ENCODE measurements at places on chromosomes 12 and 14. TPM values are rescaled to one million over a fixed set of nuclear protein-coding genes. Genes with fewer than 3 reads are reported as not detected.

Gene NEUROD4
- total RNA-seq = not detected

Gene TAS2R43
- total RNA-seq = 0.28 TPM

DNA sequence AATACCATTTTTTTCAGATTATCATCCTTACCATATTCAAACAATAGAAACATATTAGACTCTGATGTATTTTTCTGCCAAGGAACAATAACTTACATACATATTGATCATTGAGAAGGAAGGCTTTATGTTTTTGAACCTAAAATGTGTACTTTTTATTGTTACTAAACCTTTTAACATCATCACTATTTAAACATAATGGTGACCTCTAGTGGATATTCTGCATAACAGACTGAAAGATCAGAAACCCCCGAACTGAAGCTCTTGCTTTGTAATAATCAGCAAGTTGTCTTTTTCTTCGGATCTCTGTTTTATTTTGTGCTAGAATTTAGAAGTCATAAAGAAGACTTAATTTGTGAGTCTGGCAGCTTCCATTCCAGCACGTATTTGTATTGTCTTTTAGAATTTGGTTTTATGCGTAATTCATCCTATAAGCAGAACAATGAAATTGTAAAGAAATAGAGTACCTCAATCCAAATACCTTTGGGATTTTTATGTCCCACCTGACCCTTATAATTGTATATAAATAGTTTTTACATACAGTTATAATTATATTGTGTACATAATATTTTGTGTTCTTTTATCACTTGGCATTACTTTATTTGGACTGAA, 125.9 kb upstream of the ATF1 start:
- no peak overlapping the region for H3K4me3 ChIP-seq
- H3K27me3 ChIP-seq = no peaks in the 10 kb centered on the region
- H3K4me1 ChIP-seq = peaks cover 20% of the 10 kb centered on the region

GRCh38 chr12:102629262-102629888, 149.0 kb upstream of the IGF1 start:
- H3K4me3 ChIP-seq = no peak overlapping the region
- H3K27me3 ChIP-seq = no peaks in the 10 kb centered on the region
- H3K36me3 ChIP-seq = no peaks in the 10 kb centered on the region
- DNase-seq = no peak
- H3K27ac ChIP-seq = no peak overlapping the region

GRCh38 chr14:72549026-72549425, 344.9 kb downstream of the DPF3 start:
- H3K4me3 ChIP-seq = no peak overlapping the region
- no peak overlapping the region for H3K27ac ChIP-seq
- H3K27me3 ChIP-seq = peaks cover 64% of the 10 kb centered on the region
- no peak for DNase-seq

DNA sequence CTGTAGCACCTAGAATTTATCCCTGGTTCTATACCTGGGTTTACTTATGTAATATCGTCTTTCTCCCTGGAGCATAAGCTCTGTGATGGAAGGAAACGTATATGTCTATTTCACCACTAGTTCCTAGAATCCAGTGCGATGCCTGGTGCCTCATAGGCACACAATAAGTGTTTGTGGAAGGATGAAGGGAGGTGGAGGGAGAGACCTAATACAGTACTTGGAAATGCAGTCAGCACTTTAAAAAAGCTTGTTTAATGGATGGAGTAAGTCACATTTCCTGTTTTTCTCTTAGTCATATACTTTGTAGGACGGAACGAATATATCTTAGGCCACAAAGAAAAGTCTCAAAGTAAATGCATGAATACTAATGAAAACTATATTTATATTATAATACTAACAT, 186.5 kb upstream of the HMGA2 start:
- H3K4me3 ChIP-seq = no peak overlapping the region
- DNase-seq = no peak
- H3K36me3 ChIP-seq = no peaks in the 10 kb centered on the region

DNA sequence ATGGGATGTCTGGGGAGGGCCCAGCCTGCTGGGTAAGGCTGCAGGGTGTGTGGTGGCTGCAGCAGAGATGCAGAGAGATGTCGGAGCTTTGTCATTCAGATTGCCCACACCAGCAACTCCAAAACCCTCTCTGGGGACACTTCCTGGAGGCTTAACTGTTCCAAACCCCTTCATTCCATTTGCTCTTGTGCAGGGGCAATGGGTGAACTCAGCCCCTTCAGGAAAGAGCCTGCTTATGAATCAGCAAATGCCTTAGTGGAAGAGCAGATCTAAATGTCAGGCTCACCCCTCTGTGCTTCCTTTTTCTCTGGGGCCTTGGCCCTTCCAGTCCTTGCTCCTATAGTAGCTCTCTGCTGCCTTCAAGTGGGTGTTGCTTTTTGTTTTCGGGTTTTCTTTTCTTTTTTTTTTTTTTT, 36.7 kb upstream of the GPATCH2L start:
- no peaks in the 10 kb centered on the region for H3K36me3 ChIP-seq
- peaks cover 4% of the 10 kb centered on the region for H3K27me3 ChIP-seq
- no peak overlapping the region for H3K4me3 ChIP-seq
- DNase-seq = no peak
- H3K27ac ChIP-seq = no peak overlapping the region
